Dermis microvascular lymphatic vessel endothelial cell (primary cell): ENCODE measurements at places on chromosomes 6 and 20. TPM values are rescaled to one million over a fixed set of nuclear protein-coding genes. Genes with fewer than 3 reads are reported as not detected.

- DNase-seq = no peak
Measured at GRCh38 chr6:135839121-135839520, 12.4 kb upstream of the PDE7B start.

- DNase-seq = peak; percentile 6
Measured at GRCh38 chr6:106557837-106558236, 71.5 kb downstream of the RTN4IP1 start.

GRCh38 chr20:58054780-58055373 is 173.6 kb downstream of the ANKRD60 start:
- DNase-seq = no peak

ARFGEF3 gene
- total RNA-seq = 1.8 and 2.5 TPM in 2 replicates

CTCFL gene
- total RNA-seq = not detected in 2 replicates

DNA sequence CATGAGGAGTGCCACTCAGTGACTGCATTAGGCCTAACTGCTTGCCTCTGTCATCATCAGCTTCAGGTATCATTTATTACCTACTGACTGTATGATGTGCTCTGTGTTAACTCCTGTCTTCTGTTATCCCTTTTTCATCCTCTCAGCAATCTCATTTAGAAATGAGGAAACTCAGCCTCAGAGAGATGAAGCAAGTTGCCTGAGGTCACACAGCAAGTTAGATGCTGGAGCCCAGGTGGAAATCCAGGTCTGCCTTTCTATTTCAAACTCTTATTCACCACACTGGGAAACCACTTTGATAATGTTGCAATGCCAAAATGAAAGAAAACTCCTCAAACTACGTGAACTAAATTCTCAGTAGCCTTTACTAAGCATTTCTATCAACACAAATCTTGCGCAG is 1.3 kb downstream of the FERMT1 start:
- DNase-seq = no peak
